RWPE1 (cell line): ENCODE measurements at places on chromosomes 12 and 14.

DNA sequence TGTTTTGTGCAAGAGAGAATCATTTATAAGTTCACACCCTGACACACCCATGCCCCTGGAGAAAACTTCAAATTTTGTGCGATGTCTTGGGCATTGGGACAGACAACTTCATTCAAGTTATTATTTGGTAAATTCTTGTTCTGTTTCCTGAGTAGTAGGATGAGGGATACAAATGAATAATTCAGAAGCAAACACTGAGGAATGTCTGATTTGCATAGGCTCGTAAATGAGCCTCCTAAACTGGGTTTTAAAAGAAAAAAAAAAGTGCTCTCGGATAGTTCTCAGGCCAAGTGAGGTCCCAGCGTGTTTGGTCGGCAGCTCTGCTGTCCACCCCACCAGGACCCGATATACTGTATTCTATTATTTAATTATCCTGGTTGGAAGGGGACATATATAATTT, 134.7 kb upstream of the CPM start:
- DNase-seq = no peak

DNA sequence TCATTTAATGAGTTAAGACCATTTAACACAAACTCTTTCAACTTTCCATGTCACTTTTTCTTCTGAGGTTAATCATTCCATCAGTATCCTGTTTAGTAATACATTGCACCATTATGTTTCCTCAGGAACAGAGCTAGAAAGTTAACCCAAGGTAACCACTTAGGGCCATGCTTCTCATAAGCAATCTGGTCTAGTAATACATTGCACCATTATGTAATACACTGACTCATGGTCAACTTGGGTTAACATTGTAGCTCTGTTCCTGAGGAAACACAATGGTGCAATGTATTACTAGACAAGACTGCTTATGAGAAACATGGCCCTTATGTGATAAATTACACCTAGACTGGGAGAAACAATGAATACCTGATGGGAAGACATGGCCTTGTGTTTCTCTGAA, 21.7 kb downstream of the ERH start:
- DNase-seq = no peak

GRCh38 chr14:21101802-21102413, 1.0 kb downstream of the TMEM253 start:
- peak; percentile 28 for DNase-seq

DNA sequence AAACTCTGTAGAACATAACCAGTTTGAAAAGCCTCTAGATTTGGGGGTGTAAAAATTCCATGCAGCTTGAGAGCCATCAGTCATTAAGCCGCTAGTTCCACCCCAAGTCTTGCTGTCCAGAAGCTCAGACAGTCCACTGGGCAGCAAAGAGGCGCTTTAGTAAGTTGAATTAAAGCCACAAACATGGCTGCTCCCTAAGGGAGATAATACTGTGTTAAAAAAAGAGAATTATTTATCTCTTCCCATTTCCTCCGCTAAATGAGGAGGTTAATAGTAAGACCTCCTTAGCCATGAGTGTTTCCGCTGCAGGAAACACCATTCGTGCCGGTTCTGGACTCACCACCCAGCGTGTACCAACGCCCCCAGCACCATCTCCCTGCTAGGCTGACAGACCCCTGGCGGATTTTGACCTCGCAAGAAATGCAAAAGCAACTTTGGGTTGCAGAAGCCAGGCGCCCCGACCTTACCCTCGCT, 536 bp downstream of the TM7SF3 start:
- no peak for DNase-seq

GRCh38 chr12:51333536-51333935, 9.6 kb upstream of the BIN2 start:
- no peak for DNase-seq

DNA sequence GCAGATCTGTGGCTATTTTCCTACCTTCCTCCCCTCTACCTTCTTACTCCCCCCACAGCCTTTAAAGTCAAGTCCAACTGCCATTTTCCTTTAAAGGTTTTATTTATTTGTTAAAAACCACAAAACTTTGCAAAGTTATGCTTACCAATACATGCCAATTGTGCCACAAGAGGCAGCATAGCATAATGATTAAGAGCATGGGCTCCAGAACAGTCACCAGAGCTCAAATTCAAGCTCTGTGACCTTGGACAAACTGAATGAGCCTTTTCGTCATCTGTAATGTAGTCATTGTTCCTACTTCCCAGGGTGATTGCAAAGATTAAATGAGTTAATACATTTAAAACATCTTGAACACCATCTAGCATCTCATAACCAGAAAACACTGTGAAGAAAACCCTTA, 13.0 kb upstream of the FMNL3 start:
- DNase-seq = no peak

DNA sequence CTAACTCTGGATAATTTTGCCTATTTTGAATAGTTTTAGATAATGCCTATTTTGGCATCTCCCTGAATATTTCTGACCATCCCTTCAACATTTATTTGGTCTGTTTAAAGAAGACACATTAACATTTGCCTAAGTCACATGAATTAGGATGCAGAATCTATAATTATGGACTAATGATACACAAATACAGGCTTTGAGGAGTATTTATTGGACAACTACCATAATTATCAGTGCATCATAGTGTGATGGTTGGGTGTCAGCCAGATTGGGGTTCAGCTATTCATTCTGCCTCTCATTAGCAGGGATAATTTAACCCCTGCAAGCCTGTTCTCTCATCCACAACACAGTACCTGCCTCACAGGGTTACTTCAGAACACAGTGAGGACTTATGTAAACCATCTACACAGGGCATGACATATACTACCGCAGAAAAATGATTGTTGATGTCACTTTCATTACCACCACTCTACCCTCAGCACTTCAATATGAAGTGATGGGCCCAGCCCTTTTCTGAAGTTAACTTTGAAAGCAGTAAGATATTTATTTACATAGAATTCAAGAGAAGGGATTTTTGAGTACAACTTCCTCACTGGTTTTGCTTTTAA, 14.4 kb downstream of the PRKCH start:
- no peak for DNase-seq

- DNase-seq = no peak
These were observed 58.3 kb upstream of the JDP2 start for GRCh38 chr14:75369506-75369905.

GRCh38 chr14:71716041-71716772, 216.0 kb upstream of the RGS6 start:
- DNase-seq = no peak

GRCh38 chr12:98280152-98280551, 235.2 kb upstream of the TMPO start:
- no peak for DNase-seq

GRCh38 chr14:69648480-69649451, 37.4 kb downstream of the SUSD6 start:
- no peak for DNase-seq

GRCh38 chr12:44544018-44544417, 332.1 kb downstream of the NELL2 start:
- no peak for DNase-seq

GRCh38 chr12:71214511-71215285, 56.9 kb upstream of the TSPAN8 start:
- no peak for DNase-seq

- no peak for DNase-seq
These were observed 139.4 kb upstream of the CDKN3 start for GRCh38 chr14:54257424-54257823.

- DNase-seq = no peak
These were observed 35.1 kb downstream of the ARF6 start for GRCh38 chr14:49928015-49928414.

DNA sequence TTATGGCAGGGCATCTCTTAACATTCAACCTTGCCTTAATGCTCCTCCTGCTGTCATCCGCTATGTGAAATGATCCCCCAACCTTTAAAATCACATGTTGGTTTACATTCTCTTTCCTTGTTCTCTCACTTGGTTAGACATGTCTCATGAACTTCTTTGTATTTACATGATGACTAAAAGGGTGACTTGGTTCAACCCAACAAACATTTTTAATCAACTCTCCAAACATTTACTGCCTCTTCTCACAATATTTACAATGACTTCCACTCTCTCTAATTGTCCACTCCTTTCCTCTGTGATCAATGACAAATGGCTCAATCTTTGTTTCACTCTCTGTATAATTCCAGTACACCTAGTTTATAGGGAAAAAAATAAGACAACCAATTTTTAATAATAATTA, 506.1 kb downstream of the NELL2 start:
- no peak for DNase-seq

DNA sequence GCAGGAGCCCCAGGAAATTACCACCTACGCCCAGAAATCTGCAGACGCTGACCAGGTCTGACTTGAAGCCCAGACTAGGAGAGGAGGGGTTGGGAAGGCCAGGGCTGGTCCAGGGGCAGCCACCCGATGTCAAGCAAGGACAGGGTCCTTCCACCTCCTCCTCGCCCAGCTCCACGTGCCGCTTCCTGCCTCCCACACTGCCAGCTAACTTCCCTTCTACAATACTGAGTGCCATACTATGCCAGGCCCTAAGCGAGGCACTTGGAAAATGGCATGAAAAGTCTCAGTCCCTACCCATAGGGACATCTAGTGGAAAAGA, 71.7 kb downstream of the SETD3 start:
- DNase-seq = no peak

- DNase-seq = peak; percentile 7
These were observed 1750.7 kb upstream of the FLRT2 start for GRCh38 chr14:83779266-83779665.

DNA sequence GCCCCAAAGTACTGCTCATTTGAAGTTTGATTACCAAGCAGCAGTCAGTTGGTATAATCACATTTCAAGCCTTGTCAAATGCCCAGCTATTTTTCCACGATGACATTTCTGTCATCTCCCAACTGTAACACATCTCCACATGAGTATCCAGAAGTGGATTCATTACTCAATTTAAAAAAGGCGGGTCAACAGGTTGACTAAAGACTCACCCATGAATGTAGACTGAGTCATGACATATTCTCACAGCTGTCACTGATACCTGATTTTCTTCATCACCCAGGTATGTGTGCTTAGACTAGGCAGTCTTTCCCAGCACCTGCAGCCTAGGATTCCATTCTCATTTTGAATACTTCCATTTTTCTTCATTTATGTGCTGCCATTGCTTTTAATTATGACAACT, 75.1 kb upstream of the DBX2 start:
- DNase-seq = peak; percentile 44

- DNase-seq = no peak
These were observed 399.5 kb downstream of the PDZRN4 start for GRCh38 chr12:41587574-41587973.

DNA sequence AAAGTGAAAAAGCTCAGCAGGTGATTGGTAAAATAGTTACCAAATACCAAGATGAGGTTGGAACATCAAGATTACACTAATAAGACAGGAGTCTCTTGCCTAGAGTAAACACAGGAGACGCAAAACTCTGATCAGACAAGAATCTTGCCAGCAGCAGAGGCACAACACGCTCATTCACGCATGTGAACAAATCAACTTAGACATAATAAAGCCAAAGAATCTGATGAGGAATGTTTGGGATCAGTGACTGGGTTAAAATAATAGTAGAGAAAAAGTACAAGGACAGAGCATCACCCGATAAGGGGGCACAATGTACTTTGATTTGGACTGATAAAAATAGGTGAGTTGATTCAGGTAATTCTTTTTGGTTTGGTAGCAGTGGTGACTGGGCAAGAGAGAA, 159.5 kb upstream of the GRIP1 start:
- DNase-seq = no peak

- peak; percentile 19 for DNase-seq
These were observed 10.9 kb upstream of the IL26 start for GRCh38 chr12:68236421-68237059.

DNA sequence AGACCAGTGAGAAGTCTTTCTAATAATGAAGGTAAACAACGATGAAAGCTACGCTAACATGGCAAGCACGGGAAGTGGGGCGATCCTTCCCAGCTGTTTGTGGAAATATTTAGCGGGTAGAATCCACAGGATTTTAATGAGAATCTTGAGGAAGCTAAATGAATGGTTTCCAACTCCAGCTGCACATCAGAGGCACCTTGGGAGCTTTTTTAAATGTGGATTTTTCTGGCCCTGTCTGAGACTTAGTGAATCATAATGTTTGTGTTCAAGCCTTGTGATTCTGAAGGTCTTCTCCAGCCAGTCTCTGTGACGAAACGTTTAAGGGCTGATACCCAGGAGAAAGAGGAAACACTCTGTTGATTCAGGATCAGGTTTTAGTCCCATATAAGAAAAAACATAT, 169.8 kb downstream of the CAPZA3 start:
- DNase-seq = no peak

GRCh38 chr12:85920324-85920947, 46.3 kb downstream of the NTS start:
- peak; percentile 4 for DNase-seq

- no peak for DNase-seq
These were observed 85.7 kb downstream of the KIF26A start for GRCh38 chr14:104224131-104224505.

GRCh38 chr14:96710060-96710666, 87.0 kb upstream of the VRK1 start:
- DNase-seq = no peak

DNA sequence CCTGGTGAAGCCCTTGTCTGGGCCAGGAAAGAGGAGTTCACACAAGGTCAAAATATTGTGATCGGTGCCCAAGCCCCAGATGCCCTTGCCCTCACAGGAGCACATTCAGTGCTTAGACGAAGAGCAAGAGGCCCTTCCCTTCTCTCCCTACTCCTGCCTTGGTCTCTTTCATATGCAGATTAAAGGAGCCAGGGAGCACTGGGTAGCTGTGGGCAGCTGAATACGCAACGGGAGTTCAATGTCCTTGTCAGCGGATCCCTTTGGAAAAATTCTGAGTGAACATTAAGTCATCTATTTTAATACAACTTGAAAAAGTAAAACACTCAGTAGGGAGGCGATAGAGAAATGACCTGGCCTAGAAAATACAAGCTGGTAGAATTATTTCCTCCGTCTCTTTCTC, 1489.4 kb downstream of the AACS start:
- DNase-seq = no peak

- no peak for DNase-seq
These were observed 71.6 kb upstream of the PPM1H start for GRCh38 chr12:63006536-63006935.

GRCh38 chr14:71555654-71556559, 376.3 kb upstream of the RGS6 start:
- no peak for DNase-seq

DNA sequence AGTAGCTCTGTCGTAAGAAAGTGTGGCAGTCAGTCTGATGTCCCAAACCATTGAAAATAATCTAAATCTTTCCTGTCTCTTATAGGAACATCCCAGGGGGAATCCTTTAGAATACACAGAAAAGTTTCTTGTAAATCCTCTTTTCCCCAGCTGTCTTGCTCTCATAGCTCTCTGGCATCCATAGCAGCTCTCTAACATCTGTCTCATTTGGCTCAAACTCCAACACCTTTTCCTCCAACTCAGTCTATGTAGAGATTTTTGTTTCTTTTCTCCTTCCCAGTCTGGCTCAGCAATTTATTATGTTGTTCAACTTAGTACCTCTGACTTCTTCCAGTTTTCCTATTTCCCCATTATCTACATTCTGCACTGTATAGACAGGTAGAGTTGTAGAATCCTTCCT, 84.4 kb upstream of the NEDD1 start:
- DNase-seq = no peak
